ENCODE measurements at places on chromosomes 1 and 21.

DNA sequence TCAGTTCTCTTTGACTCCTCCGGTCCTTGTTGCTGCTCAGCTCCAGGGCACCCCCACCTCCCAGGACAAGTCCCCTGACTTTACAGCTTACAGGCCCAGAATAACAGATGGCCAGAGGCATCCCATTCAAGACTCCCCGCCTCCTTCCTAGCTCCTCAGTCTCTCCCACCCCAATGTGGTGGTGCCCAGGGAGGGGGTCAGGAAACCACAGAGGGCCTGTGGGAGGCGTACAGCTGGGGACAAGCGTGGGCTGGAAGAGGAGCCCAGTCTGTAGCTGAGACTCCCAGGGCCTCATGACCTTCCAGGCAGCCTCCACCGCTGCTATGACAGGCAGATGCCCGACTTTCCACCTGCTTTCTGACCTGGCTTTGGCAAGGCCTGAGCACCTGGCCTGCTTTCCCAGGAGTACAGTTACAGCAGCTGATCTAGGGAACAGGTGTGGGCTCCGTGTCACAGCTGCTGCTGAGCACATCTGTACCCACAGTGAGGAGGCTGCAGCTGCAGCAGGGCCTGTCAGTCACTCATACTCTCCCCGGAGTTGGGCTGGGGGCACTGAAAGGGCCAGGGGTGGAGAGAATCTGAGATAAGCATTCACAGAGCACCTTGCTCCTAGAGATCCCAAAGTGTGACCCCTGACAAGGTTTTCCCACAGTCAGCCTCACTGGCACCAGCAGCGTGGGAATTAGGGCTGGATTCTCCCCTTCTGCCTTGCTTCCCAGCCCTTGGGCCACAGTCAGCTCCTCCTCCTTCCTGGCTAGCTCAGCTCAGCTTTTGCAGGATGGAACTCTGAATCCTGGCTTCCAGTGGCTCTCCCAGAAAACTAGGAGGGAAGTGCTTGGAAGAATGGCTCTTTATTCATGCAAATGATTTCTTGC, 7.1 kb upstream of the NAV1 start:
- DNase-seq, result no peak

- DNase-seq, result no peak
These were observed 235.6 kb downstream of the NPHP4 start for GRCh38 chr1:5756434-5757186.

DNA sequence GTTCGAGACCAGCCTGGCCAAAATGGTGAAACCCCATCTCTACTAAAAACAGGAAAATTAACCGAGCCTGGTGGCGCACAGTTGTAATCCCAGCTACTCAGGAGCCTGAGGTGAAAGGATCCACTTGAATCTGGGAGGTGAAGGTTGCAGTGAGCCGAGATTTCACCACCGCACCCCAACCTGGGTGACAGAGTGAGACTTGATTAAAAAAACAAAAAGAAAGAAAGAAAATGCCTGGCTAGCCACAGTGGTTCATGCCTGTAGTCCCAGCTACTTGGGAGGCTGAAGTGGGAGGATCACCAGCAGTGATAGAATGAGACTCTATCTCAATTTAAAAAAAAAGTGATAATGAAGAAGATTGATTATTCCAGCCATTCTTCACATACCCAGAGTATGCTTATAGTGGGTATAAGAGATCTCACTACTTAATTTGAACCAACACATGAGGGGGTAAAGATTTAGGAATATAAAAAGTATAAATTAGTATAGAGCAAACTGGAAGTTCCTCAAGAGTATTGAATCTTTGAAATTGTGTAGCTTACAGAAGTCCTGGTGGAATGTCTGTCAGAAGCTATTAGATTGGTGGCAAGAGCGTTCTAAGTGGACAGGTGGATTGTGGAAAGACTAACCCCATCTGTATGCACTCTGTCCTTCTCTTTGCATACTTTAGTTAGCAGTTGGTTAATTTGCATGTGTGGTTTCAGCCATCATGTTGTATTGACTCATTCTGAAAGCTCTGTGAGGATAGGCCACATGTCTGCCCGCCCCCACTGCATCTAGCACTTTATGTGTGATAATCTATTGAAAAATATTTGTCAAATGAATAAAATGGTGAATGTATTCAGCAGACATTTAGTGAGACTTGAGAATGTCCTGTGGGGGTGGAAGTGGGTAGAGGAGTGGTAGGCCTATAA, 25.0 kb downstream of the RLF start:
- DNase-seq, result no peak

DNA sequence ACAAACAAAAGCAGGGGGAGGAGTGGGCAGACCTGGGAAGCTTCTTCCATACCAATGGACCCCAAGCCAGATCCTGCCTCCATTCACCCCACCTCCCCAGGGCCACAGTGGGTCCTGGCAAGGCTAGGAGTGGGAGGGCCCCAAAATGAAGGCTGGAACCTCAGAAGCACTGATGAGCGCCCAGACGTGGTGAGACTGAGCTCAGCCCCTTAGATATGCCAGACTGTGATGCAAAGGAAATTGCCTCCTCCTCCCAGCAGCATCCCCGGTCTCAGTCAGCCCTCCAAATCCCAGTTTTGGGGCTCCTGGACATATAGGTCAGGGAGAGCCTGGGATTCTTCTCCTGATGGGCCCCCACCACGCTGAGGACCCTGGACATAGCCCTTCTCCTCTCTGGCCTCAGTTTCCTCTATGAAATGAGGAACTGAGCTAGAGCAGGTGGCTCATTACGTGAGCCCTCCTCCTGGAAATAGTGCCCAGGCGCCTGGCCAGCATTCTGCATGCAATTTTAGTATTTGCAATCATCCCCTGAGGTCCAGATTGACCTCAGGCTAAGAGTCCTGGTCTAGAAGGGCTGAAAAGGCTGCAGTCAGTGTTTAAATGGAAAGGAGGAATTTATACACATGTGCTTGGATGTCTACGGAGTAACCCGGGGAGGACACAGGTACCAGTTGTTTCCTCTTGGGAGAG, 33.5 kb downstream of the RHBG start:
- DNase-seq, result no peak

- DNase-seq, result no peak
These were observed 86.2 kb downstream of the UBR4 start for GRCh38 chr1:19123837-19124236.

- no peak for DNase-seq
These were observed 4.9 kb upstream of the GBP1 start for GRCh38 chr1:89069951-89070350.

Data from hepatic stellate cell (primary cell).